ENCODE measurements at places on chromosomes 3 and 15. TPM values are rescaled to one million over a fixed set of nuclear protein-coding genes. Genes with fewer than 3 reads are reported as not detected.

Gene C3orf20
- not detected for total RNA-seq

Gene EPHB3
- total RNA-seq, result 6.3 TPM

Gene MTMR10
- total RNA-seq, result 15.9 TPM

Gene SPTBN5
- total RNA-seq, result 2.0 TPM

Gene GPR87
- not detected for total RNA-seq

Gene CAMK2N2
- 13.1 TPM for total RNA-seq

Gene CLDN1
- 5.9 TPM for total RNA-seq

Gene SLC2A2
- not detected for total RNA-seq

Gene SLC24A5
- total RNA-seq, result not detected
